ENCODE measurements at places on chromosomes 16 and 17. TPM values are rescaled to one million over a fixed set of nuclear protein-coding genes. Genes with fewer than 3 reads are reported as not detected.

The PRAC2 gene
- total RNA-seq: not detected

The CRYM gene
- 13.9 TPM for total RNA-seq

The SCNN1B gene
- total RNA-seq: 86.8 TPM

The ARL5C gene
- not detected for total RNA-seq

The CMTM4 gene
- 24.0 TPM for total RNA-seq

The CA4 gene
- total RNA-seq: 0.45 TPM

The KRT27 gene
- total RNA-seq: not detected

The MPO gene
- not detected for total RNA-seq

The FOXN1 gene
- 15.9 TPM for total RNA-seq

The BAHCC1 gene
- total RNA-seq: 4.8 TPM

The TMEM208 gene
- 28.3 TPM for total RNA-seq

- peaks cover 4% of the 10 kb centered on the region for H3K4me1 ChIP-seq
- H3K27ac ChIP-seq: peak overlapping the region; percentile 58
- no peaks in the 10 kb centered on the region for H3K36me3 ChIP-seq
- H3K4me3 ChIP-seq: no peak overlapping the region
These were observed 14.0 kb upstream of the MPRIP start for GRCh38 chr17:17028059-17028877.

GRCh38 chr16:20114356-20114755 is 40.7 kb upstream of the GPR139 start:
- no peaks in the 10 kb centered on the region for H3K4me1 ChIP-seq
- H3K4me3 ChIP-seq: no peak overlapping the region
- DNase-seq: no peak

DNA sequence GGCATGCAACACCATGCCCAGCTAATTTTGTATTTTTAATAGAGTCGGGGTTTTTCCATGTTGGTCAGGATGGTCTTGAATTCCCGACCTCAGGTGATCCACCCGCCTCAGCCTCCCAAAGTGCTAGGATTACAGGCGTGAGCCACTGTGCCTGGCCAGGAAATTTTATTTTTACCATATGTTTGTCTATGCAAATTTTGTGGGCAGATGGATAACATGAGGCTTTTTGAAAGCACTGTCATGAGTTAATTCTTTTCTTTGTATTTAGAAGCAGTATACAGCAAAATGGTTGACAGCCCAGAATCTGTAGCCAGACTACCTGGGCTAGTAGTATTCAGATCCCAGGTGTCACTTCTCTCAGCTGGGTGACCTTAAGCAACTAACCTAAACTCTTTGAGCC is 8.5 kb upstream of the KPNB1 start:
- no peaks in the 10 kb centered on the region for H3K27me3 ChIP-seq
- DNase-seq: no peak
- H3K4me1 ChIP-seq: no peaks in the 10 kb centered on the region
- H3K36me3 ChIP-seq: no peaks in the 10 kb centered on the region
- no peak overlapping the region for H3K4me3 ChIP-seq
- no peak overlapping the region for H3K27ac ChIP-seq

DNA sequence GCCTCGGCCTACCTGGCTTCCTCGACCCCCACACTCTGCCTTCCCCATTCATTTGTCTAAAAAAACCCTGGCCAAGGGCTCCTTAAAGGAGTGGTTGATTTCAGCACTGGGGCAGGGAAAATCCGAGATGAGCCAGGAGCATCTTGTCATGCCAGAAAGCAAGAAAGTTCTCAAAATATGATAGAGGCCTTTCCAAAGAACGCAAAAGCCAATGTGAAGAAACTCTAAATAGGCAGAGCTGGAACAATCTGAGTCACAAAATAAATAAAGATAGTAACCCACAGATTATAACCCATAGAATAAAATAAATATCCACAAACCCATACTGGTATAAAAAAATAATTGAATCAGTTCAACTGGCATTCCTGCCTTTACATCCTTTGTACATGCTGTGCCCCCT is 192.3 kb upstream of the SALL1 start:
- H3K27ac ChIP-seq: no peak overlapping the region
- H3K4me1 ChIP-seq: no peaks in the 10 kb centered on the region
- no peak for DNase-seq
- no peaks in the 10 kb centered on the region for H3K27me3 ChIP-seq

DNA sequence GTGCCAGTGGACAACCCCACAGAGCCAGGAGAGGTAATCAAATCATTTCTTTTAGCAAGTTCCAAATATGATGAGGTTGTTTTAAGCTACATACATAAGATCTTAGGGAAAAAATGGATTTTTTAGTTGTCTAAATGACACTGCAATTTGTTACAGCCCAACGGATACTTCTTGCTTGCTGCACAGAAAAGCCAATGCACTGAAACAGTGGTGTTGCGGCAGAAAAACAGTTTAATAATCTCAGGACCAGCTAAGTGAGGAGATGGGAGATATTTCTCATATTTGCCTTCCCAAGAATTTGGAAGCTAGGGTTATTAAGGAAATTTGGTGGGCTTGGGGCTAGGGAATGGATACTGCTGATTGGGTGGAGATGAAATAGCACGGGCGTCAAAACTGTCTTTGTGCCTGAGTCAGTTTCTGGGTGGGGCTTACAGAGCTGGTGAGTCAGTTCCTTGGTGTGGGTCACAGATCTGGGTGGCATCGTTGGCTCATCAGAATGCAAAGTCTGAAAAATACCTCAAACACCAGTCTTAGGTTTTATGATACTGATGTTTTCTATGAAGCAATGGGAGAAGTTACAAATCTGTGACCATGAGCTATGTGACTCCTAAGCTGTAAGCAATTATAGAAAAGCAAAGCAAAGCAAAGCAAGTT is 255.4 kb downstream of the IRX3 start:
- H3K27ac ChIP-seq: peak overlapping the region; percentile 33
- H3K36me3 ChIP-seq: no peaks in the 10 kb centered on the region
- no peak for DNase-seq
- H3K4me3 ChIP-seq: no peak overlapping the region

GRCh38 chr17:8753976-8754440 is 4.3 kb downstream of the SPDYE4 start:
- no peak for DNase-seq
- no peaks in the 10 kb centered on the region for H3K4me1 ChIP-seq
- no peaks in the 10 kb centered on the region for H3K36me3 ChIP-seq
- no peak overlapping the region for H3K27ac ChIP-seq

DNA sequence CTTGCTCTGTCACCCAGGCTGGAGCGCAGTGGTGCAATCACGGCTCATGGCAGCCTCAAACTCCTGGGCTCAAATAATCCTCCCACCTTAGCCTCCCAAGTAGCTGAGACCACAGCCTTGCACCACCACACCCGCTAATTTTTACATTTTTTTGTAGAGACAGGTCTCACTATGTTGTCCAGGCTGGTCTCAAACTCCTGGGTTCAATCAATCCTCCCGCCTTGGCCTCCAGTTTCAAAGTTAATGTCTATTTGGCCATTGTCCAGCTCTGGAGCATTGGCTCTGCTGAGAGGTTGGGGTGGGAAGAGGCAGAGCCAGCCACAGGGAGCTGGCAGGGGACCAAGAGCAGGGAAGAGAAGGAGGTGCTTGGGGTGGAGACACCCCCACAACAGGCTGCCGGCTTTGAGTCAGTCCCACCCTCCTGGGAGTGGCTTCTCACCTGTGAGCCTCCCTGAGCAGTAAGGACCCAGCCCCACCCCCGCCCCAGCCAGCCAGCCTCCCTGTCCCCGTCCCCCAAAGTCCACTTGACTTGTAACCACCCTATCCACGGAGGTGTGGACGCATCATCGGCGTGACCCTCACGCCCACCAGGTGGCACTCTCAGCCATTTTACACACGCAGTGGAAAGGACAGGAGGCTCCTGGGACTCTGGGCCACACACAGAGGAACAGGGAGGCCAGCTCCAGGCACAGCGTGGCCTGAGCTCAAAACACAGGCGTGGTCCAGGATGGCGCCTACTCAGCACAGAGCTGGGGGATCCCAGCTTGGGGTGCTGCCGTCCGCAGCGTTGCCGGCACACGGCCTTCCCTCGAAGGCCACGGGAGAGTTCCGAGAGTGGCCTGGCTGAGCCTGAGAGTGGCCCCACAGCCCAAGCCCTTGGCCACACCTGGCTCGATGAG is 22.8 kb upstream of the PVALEF start:
- H3K27me3 ChIP-seq: no peaks in the 10 kb centered on the region
- H3K4me1 ChIP-seq: peaks cover 11% of the 10 kb centered on the region
- DNase-seq: no peak
- no peak overlapping the region for H3K4me3 ChIP-seq

DNA sequence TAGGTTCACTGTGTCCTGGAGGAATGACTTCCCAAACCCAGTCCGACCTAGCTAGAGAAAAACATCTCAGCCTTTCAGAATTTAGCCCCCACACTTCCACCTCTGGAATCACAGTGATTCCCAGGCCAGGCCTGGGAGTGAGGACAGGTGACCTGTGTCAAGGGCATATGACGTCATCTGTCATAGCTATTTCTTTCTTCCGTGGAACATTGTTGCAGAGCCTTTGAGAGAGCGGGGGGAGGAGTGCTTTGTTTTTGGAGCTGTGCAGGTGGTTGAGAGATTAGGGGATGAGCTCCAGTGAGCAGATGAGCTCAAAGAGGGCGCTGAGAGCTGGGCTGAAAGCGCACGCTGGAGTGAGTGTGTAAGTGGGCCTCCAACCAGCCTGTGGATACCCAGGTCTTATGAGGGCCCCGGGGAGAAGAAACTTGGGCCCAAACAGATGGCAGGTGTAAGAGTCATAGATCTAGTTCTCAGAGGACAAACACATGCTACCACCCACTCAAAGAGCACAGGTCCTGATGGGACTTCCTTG is 344.8 kb downstream of the SNX29 start:
- no peaks in the 10 kb centered on the region for H3K36me3 ChIP-seq
- no peak for DNase-seq
- H3K27ac ChIP-seq: no peak overlapping the region
- no peaks in the 10 kb centered on the region for H3K27me3 ChIP-seq

DNA sequence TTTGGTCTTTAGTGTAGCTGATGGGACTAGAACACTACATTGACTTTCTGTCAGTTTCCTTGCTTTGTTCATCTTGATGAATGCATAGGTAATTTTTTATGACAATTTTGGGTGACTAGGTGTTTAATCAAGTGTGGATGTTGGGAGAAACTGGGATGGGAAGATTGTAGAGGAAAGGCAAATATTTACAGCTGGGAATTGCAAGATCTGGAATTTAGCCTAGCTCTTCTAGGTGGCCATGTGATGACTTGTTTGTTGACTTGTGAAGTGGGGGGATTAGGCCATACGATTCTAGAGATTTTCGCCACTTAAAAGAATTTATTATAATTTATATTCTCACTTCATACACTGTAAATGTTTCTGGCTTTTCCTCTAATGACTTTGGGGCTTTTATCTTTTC is 480.3 kb upstream of the GOT2 start:
- no peak overlapping the region for H3K27ac ChIP-seq
- no peaks in the 10 kb centered on the region for H3K4me1 ChIP-seq
- no peaks in the 10 kb centered on the region for H3K36me3 ChIP-seq
- no peaks in the 10 kb centered on the region for H3K27me3 ChIP-seq
- DNase-seq: no peak
- no peak overlapping the region for H3K4me3 ChIP-seq

- no peak overlapping the region for H3K4me3 ChIP-seq
- H3K36me3 ChIP-seq: no peaks in the 10 kb centered on the region
- DNase-seq: no peak
- no peaks in the 10 kb centered on the region for H3K27me3 ChIP-seq
These were observed 159.2 kb upstream of the RPH3AL start for GRCh38 chr17:511833-512251.

- H3K27me3 ChIP-seq: no peaks in the 10 kb centered on the region
- peaks cover 4% of the 10 kb centered on the region for H3K4me1 ChIP-seq
- peaks cover 38% of the 10 kb centered on the region for H3K36me3 ChIP-seq
These were observed 36.1 kb downstream of the GINS2 start for GRCh38 chr16:85652431-85653221.

DNA sequence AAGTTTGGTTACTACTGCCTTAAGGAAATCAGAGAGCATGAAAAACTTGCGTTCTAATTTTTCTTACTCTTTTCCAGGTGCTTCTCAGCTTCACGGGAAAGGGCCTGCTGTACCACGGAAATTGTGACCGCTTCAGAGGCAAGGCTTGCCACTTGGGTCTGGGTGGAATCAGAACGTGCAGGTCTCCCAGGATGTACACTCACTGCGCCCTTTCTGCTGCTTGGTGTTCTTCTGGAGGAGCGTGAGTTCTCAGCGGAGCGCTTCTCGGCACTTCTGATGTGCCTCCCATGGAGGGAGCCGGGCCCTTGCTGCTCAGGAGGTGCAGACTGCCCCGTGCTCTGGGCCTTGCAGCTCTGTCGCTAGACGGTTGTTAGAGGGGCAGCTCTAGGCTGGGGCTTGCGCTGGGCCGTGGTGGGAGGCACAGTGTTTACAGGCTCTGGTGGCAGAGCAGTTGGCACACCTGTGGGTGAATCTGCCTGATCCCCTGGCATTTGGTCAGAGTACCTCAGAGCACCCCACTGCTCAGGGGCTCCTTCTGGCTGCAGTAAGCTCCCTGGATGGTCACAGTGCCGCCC is 32.8 kb downstream of the UBN1 start:
- H3K27ac ChIP-seq: no peak overlapping the region
- H3K27me3 ChIP-seq: no peaks in the 10 kb centered on the region
- peaks cover 100% of the 10 kb centered on the region for H3K36me3 ChIP-seq

DNA sequence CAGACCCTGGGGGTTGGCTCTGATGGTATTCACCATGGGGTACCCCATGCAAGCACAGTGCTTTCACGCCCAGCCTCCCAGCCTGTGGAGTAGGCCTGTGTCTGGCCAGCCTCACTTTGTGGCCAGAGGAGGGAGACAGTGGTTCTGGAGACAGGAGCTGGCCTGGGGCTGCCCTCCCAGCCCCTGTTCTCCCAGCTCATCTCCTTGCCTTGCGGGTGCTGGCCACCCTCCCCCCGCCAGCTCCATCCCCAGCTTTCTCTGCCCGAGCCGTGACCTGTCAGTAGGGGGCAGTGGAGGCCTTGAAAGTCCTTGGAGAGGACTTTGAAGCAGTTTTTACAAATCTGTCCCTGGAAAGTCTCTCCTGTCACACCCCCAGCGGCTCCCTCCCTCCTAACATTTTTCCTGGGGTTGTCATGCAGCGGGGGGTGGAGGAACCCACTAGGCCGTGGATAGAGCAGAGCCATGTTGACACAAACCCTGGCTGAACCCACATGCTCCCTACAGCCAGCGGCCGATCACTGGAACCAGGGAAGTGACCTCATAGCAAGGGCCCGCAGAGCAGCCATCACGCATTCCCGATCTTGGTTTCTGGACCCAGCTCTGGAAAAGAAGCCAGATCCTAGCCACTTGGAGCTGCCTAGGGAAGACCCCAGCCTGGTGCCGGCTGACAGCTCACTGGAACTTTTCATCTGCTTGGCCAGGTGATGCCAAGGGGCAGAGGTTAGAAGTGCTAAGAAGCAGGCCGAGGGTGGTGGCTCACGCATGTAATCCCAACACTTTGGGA is 289.4 kb downstream of the SEC14L1 start:
- no peaks in the 10 kb centered on the region for H3K36me3 ChIP-seq
- H3K27ac ChIP-seq: peak overlapping the region; percentile 94
- no peaks in the 10 kb centered on the region for H3K27me3 ChIP-seq
- no peak for DNase-seq
- no peak overlapping the region for H3K4me3 ChIP-seq

GRCh38 chr17:59963738-59964481 is 630 bp downstream of the RNFT1 start:
- DNase-seq: no peak
- H3K36me3 ChIP-seq: no peaks in the 10 kb centered on the region
- H3K27me3 ChIP-seq: no peaks in the 10 kb centered on the region
- peaks cover 24% of the 10 kb centered on the region for H3K4me1 ChIP-seq
- H3K27ac ChIP-seq: peak overlapping the region; percentile 96

GRCh38 chr17:72726936-72727335 is 365.6 kb downstream of the SLC39A11 start:
- H3K36me3 ChIP-seq: no peaks in the 10 kb centered on the region
- H3K4me3 ChIP-seq: no peak overlapping the region
- no peaks in the 10 kb centered on the region for H3K4me1 ChIP-seq
- DNase-seq: no peak
- H3K27me3 ChIP-seq: no peaks in the 10 kb centered on the region
- no peak overlapping the region for H3K27ac ChIP-seq

- no peak overlapping the region for H3K27ac ChIP-seq
- peaks cover 31% of the 10 kb centered on the region for H3K4me1 ChIP-seq
These were observed 1.2 kb downstream of the ASGR1 start for GRCh38 chr17:7177954-7178477.

Data from esophagus squamous epithelium (tissue), 5 donors.